ENCODE measurements at places on chromosomes 7 and 10. TPM values are rescaled to one million over a fixed set of nuclear protein-coding genes. Genes with fewer than 3 reads are reported as not detected.

DPYSL4 gene
- total RNA-seq = 19.7 TPM

AP1S1 gene
- 148 TPM for total RNA-seq

TRIM73 gene
- 2.1 TPM for total RNA-seq

PAPSS2 gene
- total RNA-seq = 17.1 TPM

GPER1 gene
- total RNA-seq = 1.2 TPM

CACNB2 gene
- not detected for total RNA-seq

UTF1 gene
- total RNA-seq = not detected

SLC18A3 gene
- not detected for total RNA-seq

IDI1 gene
- total RNA-seq = 32.1 TPM

PTPRZ1 gene
- total RNA-seq = not detected

NPFFR1 gene
- total RNA-seq = not detected

ADAMTS14 gene
- total RNA-seq = 0.16 TPM

DDX50 gene
- total RNA-seq = 35.3 TPM

GFRA1 gene
- total RNA-seq = 10.4 TPM

PDGFA gene
- total RNA-seq = 28.9 TPM

CYP2C19 gene
- not detected for total RNA-seq

RBM20 gene
- 3.3 TPM for total RNA-seq

SLC18A2 gene
- total RNA-seq = 0.02 TPM

IFIT3 gene
- 4.5 TPM for total RNA-seq

AQP1 gene
- total RNA-seq = 0.52 TPM

LRMDA gene
- 4.4 TPM for total RNA-seq

ADAM22 gene
- total RNA-seq = 0.33 TPM

PTPRN2 gene
- total RNA-seq = 1.0 TPM

GPR141 gene
- total RNA-seq = not detected

AEBP1 gene
- 0.06 TPM for total RNA-seq

DNAJB6 gene
- total RNA-seq = 96.0 TPM

FAM221A gene
- 0.55 TPM for total RNA-seq

TRIM50 gene
- total RNA-seq = not detected

ABCA13 gene
- total RNA-seq = 0.06 TPM

CCL24 gene
- total RNA-seq = not detected

CPA2 gene
- 0.30 TPM for total RNA-seq

SEMA3C gene
- total RNA-seq = 75.5 TPM

STEAP4 gene
- total RNA-seq = not detected

NPY gene
- not detected for total RNA-seq

PSD gene
- 0.31 TPM for total RNA-seq

MBL2 gene
- not detected for total RNA-seq

CC2D2B gene
- not detected for total RNA-seq

CAV2 gene
- total RNA-seq = 198 TPM

FAM131B gene
- 0.23 TPM for total RNA-seq

SPDYE8 gene
- not detected for total RNA-seq

ZNF212 gene
- total RNA-seq = 11.5 TPM

AGAP9 gene
- 9.7 TPM for total RNA-seq

UCN3 gene
- total RNA-seq = not detected

FGF8 gene
- not detected for total RNA-seq

GPNMB gene
- 3.6 TPM for total RNA-seq

CACNA2D1 gene
- 7.0 TPM for total RNA-seq
